ENCODE measurements at places on chromosomes 11 and 22.

DNA sequence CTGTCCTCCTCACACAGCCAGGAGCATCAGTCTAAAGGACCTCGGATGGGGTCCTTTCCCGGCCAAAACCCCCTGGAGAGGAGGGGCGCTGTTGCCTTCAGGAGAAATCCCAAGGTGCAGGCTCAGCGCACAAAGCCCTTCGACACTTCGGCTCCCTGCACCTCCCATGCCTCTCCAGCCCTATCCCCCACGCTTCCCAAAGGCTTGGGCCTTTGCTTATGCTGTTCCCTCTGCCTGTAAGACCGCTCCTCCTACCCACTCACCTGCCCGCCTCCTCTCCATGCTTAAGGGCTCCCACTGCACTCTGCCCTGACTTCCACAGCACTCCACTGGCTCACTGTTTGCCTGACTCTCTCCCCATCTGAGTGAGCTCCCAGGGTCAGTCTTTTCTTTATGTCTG lies 13.5 kb downstream of the SLC15A3 start:
- DNase-seq = no peak

DNA sequence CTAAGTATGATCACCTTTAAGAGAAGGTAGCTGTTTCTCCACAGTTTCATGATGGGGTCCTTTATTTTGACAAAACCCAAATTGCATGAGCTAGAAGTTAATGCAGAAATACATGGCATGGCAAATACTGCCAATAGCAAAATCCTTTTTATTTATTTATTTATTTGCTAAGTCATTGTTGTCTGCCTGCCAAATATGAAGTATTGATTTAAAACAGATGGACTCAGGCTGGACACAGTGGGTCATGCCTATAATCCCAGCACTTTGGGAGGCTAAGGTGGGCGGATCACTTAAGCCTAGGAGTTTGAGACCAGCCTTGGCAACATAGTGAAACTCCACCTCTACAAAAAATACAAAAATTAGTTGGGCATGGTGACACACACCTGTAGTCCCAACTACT lies 52.4 kb downstream of the LARGE2 start:
- DNase-seq = peak; percentile 58

DNA sequence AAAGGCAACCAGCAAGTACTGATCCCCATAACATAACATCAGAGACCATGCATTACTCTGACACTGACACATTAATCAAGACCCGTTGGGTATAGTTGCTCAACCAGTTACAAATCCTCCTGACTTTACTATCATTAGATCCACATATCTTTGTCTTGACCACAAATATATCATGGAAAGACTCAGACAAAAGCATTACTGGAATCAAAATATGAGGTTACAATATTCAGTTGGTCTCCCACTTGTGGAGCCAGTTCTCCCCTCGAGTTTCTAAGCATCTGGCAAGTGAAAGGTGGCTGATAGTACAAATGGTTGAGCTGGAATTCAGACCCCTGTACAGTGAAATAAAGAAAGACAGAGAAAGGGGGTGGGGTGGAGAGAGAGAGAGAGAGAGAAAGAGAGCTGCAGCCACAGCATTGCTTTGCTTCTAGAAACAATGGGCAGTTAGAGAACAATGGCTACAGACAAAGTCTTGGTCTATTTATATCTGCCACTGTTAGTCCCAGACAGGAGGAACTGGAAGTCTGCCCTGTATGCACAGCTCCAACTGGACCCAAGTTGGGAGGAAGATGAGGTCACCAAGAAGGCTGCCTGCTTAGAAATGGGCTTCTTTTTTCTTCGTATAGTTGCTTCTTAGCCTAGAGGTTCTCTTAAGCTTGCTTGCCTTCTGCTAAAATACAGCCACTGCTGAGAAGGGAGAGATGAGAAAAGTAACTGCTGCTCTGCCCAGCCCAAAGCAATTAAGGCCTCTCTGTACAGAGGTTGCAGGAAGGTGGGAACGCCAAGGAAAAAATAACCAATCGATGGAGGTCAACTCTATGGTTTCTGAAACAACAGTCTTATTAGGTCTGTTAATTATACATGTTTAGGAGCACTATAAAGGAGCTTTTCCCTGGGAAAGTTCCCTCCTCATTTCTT lies 85.5 kb downstream of the ETS1 start:
- no peak for DNase-seq

GRCh38 chr11:121636800-121637176 lies 184.0 kb upstream of the SORL1-AS1 start:
- no peak for DNase-seq

- DNase-seq = peak; percentile 16
Measured at GRCh38 chr11:5690736-5691135, 1.1 kb downstream of the TRIM22 start.

- no peak for DNase-seq
Measured at GRCh38 chr22:35043252-35043933, 22.6 kb upstream of the ISX start.

DNA sequence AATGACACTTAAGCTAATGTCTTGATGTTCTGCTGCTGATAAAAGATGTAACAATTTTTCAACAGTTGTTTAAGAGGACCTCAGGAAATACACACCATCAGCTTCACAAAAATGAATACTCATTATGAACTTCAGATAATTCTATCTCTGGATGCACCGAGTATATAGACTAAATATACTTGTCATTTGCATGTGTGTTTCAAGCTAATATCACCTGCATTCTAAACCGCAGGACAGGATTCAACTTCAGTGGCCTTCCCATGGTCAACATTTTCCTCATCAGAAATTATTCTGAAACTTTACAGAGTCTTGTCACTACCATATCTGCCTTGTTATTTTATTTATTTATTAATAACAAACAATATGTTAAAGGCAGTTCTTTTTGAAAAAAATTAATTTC lies 717.0 kb upstream of the CCDC179 start:
- DNase-seq = no peak

- DNase-seq = peak; percentile 59
Measured at GRCh38 chr11:86627776-86628455, 44.5 kb downstream of the ME3 start.

- no peak for DNase-seq
Measured at GRCh38 chr11:122597511-122597910, 58.0 kb upstream of the UBASH3B start.

GRCh38 chr11:28518825-28519224 lies 410.6 kb downstream of the METTL15 start:
- DNase-seq = no peak

GRCh38 chr11:118639899-118640298 lies 32.5 kb downstream of the PHLDB1 start:
- DNase-seq = no peak

GRCh38 chr22:47133061-47133969 lies 370.9 kb downstream of the TBC1D22A start:
- DNase-seq = no peak

GRCh38 chr22:29157759-29158535 lies 47.7 kb upstream of the EMID1 start:
- DNase-seq = no peak

DNA sequence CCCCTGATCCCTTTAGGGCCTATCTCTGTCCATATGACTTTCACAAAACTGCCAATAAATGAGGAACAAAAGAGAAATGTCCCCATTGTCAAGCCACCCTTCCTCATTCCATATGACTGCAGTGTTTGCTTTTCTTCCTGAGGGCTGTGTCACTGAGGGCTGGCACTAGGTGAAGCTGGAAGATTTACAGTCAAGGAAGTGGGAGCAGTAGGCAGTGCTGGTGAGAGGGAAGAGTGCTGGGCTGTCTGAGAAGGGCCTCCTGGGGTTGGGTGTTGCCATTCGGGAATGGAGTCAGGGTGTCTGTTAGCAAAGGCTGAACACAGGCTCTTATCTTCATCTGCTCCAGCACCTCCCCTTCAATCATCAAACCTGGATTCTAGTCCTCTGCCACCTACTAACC lies 30.9 kb downstream of the INSC start:
- no peak for DNase-seq

DNA sequence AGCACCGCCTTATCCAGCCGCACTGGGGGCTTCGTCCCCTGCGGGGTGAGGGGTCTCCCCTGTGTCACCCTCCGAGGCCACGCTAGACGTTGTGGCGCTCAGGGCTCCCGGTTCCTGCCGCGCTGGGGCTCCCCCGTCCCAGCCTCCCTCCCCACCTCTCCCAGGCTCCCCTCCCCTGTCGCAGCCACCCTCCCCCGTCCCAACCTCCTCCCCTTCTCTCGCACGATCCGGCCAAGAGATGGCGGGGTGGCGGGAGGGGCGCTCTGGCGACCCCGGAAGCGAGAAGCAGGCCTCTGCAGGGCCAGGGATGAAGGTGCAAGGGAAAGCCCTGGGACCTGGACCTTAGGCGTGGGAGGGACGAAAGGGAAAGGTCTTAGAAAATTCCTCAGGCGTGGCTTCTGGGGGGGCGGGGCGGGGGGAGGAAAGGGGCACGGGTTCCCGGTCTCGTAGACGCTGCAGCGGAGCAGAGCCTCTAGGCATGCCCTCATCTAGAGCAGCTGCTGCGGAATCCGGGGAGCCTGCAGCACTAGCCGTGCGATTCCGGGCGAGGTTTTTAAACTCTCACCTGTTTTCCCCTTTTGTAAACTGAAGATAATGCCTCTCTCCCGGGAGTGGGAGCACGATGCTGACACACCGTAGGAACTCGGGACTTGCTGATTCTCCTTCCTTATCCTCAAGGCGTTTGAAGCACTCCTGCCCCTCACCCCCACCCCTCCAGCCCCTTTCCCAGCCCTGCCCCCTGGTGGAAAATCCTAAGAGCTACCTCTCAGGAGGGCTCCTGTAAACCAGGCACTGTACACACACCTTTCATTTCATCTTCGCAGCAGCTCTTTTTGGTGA lies 14.4 kb downstream of the KCNJ5 start:
- no peak for DNase-seq

GRCh38 chr11:2089536-2090165 lies 49.5 kb downstream of the IGF2 start:
- no peak for DNase-seq

GRCh38 chr22:35998748-35999147 lies 29.9 kb downstream of the RBFOX2 start:
- DNase-seq = no peak

GRCh38 chr22:32469799-32470212 lies 4.8 kb upstream of the FBXO7 start:
- peak; percentile 7 for DNase-seq

DNA sequence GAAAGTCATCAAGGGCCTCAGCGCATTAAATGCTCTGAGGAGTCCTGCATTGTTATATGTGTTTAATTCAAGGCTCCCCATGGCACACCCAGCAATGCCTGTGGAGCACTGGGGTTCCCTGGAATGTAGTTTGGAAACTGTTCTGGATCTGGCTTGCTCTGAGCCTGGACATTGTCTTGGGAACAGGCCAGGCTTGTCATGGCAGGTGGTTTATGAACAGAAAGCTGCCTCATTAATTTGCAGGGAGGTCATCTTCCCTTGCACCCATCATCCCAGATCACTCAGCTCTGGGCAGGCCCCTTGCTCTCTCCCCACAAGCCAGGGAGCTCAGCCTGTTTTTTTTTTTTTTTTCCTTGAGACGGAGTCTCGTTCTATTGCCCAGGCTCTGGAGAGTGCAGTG lies 32.9 kb downstream of the RPS6KA4 start:
- DNase-seq = no peak

DNA sequence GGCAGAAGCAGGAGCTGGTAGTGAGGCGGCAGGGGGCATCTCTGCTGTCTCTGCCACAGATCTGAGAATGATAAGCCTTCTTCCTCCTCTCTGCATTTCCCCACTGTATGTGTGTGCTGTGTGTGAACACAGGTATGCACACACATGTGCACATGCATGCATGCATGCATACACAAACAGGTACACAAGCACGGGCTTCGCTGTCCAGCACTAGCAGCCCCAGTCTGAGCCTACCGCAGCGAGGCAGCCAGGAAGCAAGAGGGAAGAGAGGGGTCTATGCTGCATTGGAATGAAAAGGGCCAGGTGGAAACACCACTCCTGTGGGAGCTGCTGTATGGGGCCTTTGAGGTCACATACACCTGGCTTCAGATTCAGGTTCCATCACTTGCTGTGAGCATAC lies 62.4 kb downstream of the TMPRSS5 start:
- no peak for DNase-seq

- DNase-seq = peak; percentile 31
Measured at GRCh38 chr22:50481440-50482106, at the start of gene ADM2. Gene ADM2 (plus strand): TSS chr22:50481543. CDS start chr22:50481848, 305 bp downstream.

GRCh38 chr11:13944911-13945425 lies 17.6 kb upstream of the SPON1 start:
- DNase-seq = no peak

- no peak for DNase-seq
Measured at GRCh38 chr22:43449831-43450225, 38.0 kb downstream of the MPPED1 start.

- DNase-seq = no peak
Measured at GRCh38 chr22:29330753-29331152, 15.3 kb upstream of the RASL10A start.

DNA sequence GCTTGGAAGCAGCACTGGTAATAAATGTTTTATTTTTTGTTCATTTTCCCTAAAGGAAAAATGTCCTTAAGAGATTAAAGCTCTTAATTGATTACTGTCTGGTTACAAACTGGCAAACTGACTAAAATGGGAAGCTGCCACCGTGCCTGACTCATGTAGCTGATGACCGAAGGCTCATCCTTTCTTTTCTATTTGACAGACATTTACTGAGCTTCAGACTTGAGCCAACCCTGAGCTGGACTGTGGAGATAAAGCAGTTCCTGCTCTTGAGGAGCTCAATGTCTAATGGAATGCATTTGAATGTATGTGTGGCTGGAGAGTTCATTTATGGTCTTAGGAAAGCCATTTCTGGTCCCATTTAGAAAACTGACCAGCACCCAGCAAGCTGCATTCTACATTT lies 91.3 kb downstream of the RNF169 start:
- no peak for DNase-seq

- DNase-seq = no peak
Measured at GRCh38 chr11:20712912-20713311, 43.5 kb downstream of the NELL1 start.

DNA sequence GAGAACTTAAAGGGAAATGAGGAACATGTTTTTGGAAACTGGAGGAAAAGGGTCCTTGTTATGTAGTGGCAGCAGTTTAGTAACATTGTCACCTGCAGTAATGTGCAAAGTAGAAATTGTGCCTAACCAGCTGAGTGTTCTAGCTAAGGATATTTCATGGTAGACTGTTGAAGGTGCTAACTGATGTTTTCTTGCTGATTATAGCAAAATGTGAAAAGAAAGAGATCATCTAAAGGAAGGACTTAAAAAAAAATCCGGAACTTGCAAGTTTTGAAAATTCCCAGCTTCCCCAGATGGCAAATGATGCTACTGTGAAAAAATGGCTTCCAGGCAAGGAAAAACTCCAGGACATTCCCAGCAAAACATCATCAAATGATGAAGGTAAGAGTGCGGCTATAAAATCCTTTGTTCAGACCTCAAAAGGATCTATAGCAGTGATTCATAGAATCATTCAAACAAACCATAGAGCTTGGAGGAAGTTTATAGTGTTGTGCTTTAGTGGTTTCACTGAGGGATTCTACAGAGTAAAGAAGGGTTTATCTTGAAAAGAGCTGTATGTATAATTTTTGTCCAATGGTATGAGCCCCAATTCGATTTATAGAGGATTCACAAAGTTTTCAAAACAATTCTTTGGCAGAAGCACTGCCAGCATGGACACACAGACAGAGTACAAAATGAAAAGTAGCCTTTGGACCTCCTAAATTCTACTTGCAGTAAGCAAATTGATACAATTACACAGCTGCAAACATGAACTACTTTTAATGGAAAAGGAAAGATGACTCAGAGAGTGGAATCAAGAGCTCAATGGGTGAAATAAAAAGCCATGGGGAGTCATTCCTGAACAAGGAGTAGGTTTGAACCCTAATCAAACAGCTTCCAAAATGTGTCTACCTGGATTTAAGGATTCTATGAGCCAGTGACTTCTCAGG lies 4.3 kb upstream of the TRIM44 start:
- no peak for DNase-seq

All from AG09319 (cell line).